Stimulated activated CD4-positive, alpha-beta T cell treated with anti-CD3 and anti-CD28 coated beads, TNF-alpha, amount 100 ng/mL, for 48 hours (primary cell): ENCODE measurements at places on chromosomes 2 and 18.

DNA sequence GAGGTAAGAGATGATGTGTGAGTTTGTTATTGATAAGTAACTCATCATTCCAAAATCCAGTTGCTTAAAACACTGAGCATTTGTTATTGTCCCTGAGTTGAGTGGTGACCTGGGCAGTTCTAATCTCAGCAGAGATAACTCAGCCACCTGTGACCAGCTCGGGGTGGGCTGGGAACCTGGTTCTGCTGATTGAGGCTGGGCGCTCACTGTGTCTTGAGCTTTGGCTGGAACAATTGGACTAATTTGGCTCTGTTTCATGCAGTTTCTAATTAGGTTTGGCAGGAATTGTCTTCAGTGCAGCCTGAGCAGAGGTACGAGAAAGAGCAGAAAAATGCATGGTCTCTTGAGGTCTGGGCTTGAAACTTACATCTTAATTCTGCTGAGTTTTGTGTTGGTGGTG, 144.7 kb downstream of the RNF144A start:
- DNase-seq, result no peak

DNA sequence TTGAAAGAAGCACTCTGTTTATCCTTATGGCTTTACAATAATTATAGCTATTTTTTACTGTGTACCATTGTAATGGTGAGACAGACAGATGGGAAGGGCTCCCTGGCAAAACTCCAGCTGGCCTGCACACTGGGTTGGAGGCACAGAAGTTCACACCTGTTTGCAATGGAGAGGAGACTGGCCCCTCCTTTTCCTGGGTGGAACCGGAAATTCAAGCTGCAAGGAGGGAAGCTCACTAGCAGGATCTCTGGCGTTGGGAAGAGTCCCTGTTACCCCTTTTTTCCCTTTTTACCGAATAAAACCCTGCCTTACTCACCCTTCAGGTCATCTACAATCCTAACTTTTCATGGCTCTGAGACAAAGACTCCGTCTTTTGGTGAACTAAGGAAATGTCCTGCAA, 100.3 kb upstream of the TFPI start:
- DNase-seq, result no peak

DNA sequence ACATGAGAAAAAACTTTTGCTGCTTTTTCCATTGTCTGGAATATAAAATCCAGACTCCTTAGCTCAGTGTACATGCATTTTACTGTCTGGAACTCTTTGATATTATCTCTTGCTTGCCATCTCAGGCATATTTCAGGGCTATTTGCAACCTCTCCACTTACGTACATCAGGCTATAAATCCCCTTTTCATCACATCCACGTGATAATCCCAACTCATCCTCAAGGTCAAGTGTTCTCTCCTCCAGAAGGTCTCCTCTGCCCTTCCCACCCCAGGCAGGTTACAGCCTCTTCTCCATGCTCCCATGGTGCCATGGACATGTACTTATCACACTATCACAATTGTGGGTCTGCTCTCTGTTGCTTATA, 202.5 kb upstream of the RBMS1 start:
- DNase-seq, result no peak

DNA sequence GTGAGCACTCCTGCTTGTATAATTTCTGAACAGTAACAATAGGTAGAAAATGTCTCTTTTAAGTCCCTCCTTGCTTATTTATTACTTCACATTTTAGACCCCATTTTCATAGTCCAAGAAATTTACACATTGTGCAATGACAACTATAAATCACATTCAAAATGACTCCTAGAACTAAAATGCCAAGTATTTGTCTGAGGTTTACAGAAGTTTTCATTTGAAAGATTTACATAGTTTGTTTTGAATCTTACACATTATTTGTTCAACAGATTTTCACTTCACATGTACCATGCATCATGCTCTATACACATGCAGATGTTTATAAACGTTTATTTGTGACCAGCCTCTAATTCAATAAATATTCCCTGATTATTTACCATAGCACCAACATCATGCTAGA, 15.7 kb upstream of the TRIB2 start:
- DNase-seq, result no peak

DNA sequence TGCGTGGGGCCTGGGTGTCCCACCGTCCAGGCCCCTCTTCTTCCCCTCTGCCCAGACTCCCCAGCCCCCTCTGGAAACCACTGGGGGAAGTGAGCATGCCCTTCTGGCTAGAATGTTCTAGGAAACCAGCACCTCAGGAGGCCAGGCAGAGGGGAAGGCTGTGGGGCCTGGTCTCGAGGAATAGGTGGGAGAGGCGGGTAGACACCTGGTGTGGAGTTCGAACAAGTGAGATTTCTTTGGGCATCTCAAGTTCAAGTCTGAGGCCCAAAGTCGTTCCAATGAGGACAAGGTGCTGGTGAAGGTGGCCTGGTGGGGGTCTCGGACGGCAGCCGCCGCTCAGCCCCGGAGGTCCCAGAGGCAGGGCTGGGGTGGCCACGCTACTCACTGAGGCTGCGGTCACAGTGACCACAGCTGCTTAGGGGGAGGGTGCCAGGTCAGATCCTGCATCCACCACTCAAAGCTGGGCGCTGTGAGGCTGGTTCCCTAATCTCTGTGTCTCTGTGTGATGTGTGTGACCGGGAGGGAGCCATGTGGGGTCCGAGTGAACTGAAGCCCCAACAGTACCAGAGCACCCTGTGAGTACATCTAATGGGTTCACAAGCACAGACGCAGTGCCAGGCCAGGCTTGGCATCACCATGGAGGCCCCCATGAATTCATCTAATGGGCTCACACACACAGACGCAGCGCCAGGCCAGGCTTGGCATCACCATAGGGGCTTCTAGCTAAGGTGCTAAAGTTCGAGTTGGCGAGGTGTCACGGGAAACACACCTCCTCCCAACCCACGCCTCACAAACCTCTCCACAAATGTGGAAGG, 26.5 kb upstream of the PXDN start:
- no peak for DNase-seq
